ENCODE measurements at places on chromosomes 16 and 17.

- DNase-seq, result no peak
Observed at GRCh38 chr16:56807011-56807675, 57.9 kb upstream of the SLC12A3 start.

DNA sequence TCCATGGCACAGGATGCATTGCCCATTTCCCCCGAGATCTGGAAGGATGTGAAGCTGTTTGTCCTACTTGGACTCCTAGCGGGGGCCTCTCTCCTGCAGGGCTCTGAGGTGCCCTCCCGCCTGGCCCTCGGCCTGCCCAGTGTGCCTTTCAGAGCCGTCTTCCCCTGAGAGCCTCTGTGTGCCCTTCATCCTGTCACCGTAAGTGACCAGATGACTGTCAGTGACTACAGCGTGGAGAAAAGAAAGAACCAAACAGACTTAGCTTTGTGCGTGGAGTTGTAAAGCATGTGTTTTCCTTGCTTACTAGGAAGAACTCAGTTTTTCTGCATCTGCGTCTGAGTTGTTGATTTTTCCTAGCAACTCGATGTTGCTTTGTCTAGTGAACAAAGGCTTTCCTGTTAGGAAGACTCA, 56.1 kb downstream of the BANP start:
- no peak for DNase-seq

DNA sequence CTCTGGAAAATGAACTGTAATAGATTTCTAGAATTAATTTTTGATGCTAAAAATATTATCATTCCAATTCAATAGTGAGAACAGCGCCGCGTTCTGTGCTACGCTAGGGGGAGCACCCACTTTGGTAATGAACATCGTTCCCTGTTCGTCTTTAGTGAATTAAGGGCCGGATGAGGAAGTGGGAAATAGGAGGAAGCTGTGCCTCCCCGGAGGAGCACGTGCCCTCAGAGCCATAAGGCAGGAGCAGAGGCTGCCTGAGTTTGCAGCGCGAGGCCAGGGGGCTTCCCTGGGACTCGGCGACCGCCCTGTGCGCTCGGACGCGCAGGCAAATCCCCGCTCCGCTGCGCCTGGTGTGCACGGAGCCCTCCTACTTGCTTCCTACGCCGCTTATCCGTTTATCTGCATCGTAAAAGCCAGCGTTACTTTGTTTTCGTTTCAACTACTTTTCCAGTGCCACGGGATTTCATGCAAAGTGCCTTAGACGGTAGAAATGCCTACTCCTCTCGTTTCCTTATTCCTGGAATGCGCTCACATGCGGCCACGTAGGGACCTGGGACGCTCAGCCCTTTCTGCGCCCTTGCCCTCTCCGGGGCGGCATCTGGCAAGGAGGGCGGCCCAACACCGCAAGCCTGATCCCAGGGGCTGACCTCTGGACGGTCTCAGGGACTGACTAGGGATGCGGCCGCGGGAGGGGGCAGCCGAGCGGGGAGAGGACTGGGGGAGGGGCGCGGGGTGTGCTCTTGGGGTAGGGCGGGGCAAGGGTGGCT, 76.4 kb downstream of the KCNJ12 start:
- no peak for DNase-seq

- no peak for DNase-seq
Observed at GRCh38 chr17:62778990-62779681, 29.0 kb downstream of the MARCHF10 start.

Data from CMK (cell line).